Muscle of back (tissue), 13 donors: ENCODE measurements at places on chromosomes 4 and X.
A peak's percentile ranks its signal among the peaks of the same experiment; 100 is the strongest.

DNA sequence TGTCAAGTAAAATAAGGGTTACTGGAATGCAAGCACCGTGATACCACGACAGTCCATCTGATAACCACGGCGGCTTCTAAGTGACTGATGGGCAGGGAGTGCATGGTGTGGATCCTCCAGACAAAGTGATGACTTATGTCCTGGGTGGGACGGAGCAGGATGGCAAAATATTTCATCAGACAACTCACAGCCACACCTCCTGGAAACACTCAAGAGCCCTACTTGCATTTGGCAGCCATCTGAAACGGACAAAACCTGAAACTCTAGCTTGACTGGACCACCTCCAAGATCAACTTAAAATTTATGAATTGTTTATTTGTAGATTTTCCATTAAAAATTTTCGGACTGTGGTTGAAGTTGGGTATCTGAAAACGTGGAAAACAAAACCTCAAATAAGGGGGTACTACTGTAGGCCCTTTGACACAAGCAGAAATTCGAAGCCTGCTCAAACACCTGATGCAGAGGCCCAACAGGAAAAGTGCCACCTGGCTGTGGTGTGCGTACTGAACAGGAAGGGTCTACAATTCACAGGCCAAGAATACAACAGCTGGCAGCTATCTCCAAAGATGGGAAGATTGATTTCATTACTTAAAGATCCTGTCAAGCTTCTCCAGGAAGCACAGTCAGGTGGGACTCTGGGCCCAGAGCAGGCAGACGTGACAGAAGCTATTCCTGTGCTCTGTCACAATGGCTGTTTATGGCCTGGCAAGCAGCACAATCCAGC is 26.0 kb downstream of the LRIT3 start:
- no peak for DNase-seq

GRCh38 chrX:153526042-153526441 is 8.6 kb downstream of the ATP2B3 start:
- no peak for DNase-seq

DNA sequence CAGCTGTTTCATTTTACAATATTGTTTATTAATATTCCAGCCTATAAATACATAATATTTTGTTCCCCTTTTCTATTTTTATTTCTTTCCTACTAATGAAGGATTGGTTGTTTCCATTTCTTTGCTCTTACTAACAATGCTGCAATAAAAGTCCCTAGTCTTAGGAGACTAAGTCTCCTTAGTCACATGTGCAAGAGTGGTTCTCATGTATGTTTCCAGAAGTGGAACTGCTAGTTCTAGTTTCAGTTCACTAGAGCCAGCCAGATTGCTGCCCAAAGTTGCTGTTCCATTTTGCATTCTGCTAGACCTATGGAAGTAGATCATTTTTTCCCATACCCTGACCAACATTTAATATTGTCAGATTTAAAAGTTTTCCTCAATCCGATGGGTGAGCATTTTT is 44.3 kb downstream of the CNGA1 start:
- DNase-seq, result no peak

DNA sequence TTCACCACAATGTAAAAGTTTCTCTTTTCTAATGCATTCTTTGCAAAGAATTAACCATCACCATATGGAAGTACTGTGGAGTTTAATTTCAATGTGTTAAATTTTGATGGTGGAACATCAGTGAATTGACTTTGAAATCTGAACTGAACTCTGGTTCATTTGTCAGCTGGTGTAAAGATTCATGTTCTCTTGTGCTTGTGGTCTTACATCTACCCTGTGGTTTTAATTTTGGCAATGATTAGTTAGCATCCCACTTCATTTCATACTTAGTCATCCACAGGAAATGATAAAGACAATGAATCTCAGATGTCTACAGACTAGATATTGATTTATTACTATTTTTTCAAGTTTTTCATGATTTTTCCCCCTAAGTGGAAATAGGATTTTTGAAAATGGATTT is 77.8 kb downstream of the GRID2 start:
- peak; percentile 8 for DNase-seq

GRCh38 chr4:145623831-145624230 is 4.6 kb downstream of the MMAA start:
- DNase-seq, result no peak

DNA sequence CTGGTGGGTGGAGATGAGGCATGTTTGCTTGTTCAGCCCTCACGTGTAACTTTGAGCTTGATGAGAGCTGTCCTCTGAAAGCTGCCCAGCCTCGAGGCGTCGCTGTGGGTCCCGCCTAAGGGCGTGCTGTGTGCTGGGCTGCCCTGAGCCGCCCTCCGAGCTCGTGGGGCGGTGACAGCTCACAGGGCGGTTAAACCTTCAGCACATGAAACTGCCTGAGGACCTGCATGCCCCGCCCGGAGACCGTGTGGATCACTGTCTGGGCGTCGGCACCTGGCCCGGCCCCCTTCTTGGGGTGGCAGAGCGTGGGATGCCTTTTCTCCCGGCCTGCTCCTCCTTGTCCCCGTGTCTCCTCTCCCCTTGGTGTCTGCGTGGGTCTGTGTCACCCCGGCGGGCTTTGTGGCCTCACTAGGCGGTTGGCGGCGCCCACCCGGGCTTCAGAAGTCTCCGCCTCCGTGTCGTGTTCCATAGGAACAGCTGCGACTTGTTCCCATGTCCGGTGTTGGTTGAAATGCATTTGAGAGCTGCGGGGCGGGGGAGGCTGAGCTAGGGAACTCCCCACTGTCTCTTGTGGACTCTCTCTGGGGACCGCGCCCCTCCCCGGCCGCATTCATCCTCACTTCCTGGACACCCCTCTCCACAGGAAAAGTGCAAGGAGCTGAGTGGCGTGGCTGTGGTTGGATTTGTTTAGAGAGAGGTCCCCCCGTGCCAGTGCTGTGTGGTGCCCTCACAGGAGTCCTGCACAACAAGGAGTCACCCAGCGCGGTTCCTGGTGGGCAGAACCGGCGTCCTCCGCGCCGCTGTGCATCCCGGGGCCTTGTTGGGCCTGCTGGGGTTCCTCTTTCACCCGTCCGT is 6.8 kb downstream of the AKAP17A start:
- no peak for DNase-seq

GRCh38 chrX:112058255-112058654 is 24.3 kb downstream of the TRPC5 start:
- peak; percentile 9 for DNase-seq

- peak; percentile 32 for DNase-seq
Measured at GRCh38 chrX:53481816-53482465, 47.8 kb upstream of the HSD17B10 start.

DNA sequence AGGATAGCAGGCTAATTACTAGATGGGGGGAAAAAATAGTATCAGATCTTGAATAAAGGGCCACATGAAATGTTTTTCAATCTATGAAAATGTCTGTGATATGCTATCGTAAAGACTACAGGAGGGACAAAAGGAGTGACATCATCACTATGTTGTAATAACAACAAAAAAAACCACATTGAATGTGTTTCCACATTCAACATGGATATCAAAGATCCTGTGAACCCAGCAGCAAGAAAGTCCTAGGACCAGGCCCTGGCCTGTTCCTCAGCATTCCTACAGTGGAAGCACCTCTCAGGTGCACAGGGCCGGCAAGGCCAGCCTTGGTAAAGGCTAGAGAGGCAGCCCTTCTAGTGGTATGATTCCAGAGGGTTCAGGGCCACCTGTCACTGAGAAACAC is 118.3 kb downstream of the RELL1 start:
- DNase-seq, result no peak

DNA sequence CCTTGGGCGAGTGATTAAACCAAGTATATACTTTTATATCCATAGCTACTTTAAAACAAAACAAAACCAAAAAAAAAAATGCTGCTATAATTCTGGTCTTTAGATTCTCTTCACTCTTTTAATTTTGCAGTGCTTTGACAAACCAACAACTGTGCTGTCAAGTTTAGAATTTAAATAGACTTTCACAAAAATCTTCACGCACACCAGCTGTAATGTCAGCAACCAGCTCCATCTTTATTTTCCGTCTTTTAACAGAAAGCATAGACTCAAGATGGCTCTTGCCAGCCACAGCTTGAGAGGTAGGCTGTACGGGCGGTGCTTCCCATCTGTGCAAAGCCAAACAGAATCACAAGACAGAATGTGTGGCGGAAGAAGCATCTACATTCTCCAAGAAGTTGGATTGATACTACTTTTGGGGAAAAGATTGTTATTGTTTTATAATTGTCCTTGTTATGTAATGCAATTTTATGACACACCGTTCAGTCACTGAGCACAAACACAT is 388.3 kb upstream of the MAGEC2 start:
- no peak for DNase-seq

DNA sequence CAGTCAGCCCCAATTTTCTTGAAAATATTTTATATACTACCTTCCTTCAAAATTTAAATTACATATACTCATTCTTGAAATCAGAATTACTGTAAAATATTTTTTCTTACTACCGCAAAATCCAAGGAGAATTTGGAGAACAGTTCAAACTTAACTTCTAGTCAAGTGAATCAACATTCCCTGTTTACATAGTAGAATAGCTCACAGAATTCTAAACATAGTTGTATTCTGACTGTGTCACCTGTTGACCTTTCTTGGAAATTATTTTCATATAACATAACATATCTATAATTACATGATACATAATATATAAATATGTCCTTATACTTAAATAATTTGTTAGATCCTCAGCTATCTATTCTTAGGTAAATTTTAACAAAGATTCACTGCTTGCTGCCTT is 31.0 kb upstream of the FGF5 start:
- DNase-seq, result no peak

DNA sequence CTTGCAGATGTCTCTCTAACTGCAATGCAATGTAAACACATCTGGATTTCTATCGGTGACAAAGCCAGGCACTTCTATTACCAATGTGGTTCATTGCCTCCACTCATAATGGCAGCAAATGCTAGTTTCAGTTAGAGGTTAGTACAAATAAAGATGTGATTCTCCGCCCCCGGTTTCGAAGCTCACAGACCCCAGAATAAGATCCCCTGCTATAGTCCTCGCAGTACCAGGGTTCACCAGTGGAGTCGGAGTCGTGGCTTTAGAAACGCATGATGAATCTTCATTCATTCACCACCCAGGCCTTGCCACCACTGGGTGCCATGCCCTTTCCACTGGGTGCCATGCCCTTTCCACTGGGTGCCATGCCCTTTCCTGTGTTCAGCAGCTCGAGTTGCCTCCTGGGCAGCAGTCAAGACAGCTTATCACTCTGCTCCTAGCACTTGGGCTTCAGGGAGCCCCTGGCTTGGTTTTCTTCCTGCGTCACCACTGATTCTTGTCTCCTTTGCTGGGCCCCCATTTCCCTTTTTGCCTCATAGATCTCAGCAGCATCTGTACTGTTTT is 3.5 kb upstream of the NAA10 start:
- DNase-seq, result no peak

- no peak for DNase-seq
Measured at GRCh38 chr4:55830716-55831115, 11.1 kb downstream of the EXOC1L start.

GRCh38 chrX:73562458-73562857 is 539 bp upstream of the CHIC1 start:
- no peak for DNase-seq

DNA sequence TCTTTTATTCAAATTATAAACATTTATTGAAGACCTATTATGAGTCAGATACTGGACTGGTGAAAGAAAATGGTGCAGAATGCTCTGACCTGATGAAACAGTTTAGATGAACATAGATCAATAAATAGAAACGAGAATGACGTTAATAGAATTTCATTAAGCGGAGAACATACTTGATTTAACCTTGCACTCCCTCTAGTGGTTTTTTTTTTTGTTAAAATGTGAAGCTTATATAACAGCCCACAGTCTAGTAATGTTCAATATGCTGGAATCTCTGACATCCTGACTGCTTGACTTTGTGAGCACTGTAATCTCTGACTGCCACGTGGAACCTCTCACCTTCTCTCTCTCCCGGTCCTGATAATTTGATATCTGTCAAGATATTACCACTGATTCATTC is 32.3 kb downstream of the HDAC8 start:
- DNase-seq, result peak; percentile 32

DNA sequence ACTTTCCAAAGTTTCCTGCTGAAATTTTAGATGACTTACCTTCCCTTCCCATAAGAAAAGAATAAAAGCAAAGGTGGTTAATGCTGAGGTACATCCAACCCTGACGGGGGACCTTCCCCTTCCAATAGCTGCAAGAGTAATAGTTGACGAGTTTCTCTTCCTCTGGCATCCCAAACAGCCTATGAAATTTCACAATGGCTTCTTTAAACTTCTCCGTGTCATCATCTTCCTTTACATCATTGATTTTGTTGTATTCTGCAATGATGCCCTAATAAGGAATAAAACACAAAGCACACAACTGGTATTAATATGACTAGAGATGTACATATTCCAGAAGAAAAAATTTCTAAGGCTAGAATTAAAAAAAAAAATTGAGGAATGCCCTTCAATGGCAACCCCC is 76.6 kb downstream of the TBC1D9 start:
- DNase-seq, result no peak

DNA sequence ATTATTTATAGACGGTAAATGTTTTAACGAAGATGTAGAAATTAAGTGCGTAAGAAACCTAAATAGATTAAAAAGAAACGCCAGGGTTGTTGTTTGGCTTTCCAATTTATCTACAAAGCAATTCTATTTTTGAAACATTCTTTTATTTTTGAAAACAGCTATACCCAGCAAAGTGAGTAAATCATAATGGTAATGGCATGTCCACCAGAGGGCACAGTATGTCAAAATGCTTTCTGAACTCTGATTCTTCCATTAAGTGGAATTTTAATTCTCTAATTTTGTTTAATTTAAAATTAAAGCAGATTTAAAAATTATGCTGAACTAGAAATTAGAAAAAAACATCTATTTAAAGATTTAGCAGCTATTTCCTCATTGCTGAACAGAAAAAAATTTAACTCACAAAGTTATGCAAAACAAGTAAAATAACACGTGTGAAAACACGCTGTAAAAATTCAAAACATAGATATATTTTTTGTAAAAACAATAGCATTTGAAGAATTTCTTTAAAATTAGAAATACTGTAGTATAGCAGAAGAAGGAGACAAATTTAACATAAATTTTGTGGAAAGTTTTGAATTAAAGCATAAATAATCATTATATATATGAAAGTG is 26.5 kb downstream of the RASSF6 start:
- DNase-seq, result no peak

DNA sequence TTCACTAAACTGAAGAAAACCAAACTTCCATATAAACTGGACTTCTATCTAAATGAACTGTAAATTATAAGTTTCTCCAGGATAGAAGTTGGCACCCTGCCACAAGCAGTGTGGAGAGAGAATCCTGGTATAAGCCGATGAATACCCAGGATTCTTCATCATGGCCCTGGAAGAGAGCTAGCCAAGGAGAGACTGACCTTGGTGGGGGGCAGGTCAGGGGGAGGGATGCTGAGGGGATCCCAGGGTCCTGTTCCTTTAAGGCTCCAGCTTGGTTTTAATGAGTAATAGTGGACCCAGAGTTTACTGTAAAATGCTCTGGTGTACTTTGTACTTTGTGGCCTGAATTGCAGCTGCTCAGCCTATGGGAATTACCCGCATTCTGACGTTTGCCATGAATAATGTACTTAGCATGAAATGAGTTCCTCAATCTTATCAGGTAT is 16.9 kb downstream of the RASSF6 start:
- peak; percentile 61 for DNase-seq
